ENCODE measurements at places on chromosomes 3 and 15.

GRCh38 chr3:113829576-113830354 is 8.8 kb upstream of the GRAMD1C start:
- no peak for DNase-seq

- DNase-seq = no peak
Observed at GRCh38 chr15:92586383-92586942, 69.1 kb downstream of the FAM174B start.

GRCh38 chr15:36449662-36450145 is 129.7 kb upstream of the CDIN1 start:
- DNase-seq = no peak

GRCh38 chr3:182501856-182502255 is 291.4 kb upstream of the ATP11B start:
- DNase-seq = no peak

DNA sequence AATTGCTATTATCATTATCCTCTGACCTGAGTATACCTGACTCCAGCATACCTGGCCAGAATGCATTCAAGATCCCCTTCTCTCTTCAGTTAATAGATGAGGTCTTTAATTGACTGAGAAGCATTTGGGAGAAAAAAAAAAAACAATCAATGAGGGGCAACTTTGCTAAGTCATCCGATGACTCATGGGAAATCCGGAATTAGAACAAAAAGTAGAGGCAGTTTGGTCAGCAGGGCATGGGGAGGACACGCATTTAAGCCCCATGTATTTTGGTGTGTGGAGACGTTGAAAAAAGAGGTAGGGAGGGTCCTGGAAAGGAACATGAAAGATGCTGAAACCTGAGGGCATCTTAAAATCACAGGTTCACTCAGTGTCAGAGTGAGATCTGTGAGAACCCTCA is 256.2 kb downstream of the RORA start:
- DNase-seq = no peak
